ENCODE measurements at places on chromosomes 3 and 15. TPM values are rescaled to one million over a fixed set of nuclear protein-coding genes. Genes with fewer than 3 reads are reported as not detected.

- H3K4me3 ChIP-seq = no peak overlapping the region
- no peaks in the 10 kb centered on the region for H3K27me3 ChIP-seq
- no peak for DNase-seq
- H3K36me3 ChIP-seq = no peaks in the 10 kb centered on the region
- H3K27ac ChIP-seq = no peak overlapping the region
These were observed 318.1 kb upstream of the UBE2E2 start for GRCh38 chr3:22885039-22885438.

ACTL6A gene
- total RNA-seq = 80.4 TPM

- no peak overlapping the region for H3K4me3 ChIP-seq
- H3K27ac ChIP-seq = peak overlapping the region; percentile 94
- H3K36me3 ChIP-seq = peaks cover 36% of the 10 kb centered on the region
- H3K27me3 ChIP-seq = no peaks in the 10 kb centered on the region
These were observed 69.6 kb downstream of the CGNL1 start for GRCh38 chr15:57445872-57446271.

GRCh38 chr15:56124391-56124790 is 119.3 kb downstream of the RFX7 start:
- H3K27ac ChIP-seq = no peak overlapping the region
- H3K4me1 ChIP-seq = no peaks in the 10 kb centered on the region
- H3K4me3 ChIP-seq = no peak overlapping the region
- peaks cover 8% of the 10 kb centered on the region for H3K36me3 ChIP-seq

DNA sequence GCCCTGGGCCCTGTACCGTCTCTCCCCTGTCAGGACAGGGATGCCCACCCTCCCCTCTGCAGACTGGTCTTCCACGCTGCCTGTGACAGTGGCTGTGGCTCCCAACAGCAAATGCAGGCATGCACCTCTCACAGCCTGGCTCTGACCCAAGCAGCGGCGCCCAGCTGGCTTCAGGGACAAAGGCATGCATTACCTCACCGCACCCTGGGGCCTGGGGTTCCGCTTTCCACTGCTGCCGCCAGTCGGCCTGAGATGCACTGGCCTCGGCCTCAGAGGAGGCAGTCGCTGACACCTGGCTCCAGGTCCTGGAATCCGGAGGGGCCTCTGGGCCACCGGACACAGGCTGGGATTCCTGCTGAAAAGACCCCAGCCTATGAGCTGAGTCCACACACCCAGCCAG is 70.3 kb downstream of the SCN5A start:
- no peaks in the 10 kb centered on the region for H3K36me3 ChIP-seq
- H3K27ac ChIP-seq = no peak overlapping the region
- no peak overlapping the region for H3K4me3 ChIP-seq
- peaks cover 2% of the 10 kb centered on the region for H3K27me3 ChIP-seq

DNA sequence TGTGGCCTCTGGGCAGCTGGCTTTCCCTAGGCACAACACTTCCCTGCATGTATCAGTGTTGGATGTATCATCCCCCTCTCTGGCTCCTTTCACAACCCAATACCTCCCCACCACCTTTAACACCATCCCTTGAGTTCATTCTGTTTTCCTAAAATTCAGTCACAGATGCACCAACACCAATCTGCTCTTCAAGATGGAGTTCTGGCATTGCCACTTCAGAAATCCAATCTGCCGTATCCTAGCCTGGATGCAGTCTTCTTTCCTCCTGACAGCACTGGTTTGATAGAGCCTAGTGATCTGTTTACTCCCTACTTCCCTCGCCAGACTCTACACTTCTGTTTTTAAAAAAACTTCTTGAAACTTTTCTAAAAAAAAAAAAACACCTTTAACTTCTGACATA is 21.7 kb downstream of the PXYLP1 start:
- no peak for DNase-seq
- no peaks in the 10 kb centered on the region for H3K27me3 ChIP-seq
- no peaks in the 10 kb centered on the region for H3K4me1 ChIP-seq
- no peak overlapping the region for H3K27ac ChIP-seq
- H3K36me3 ChIP-seq = no peaks in the 10 kb centered on the region

GRCh38 chr15:88541709-88542341 is 4.7 kb downstream of the DET1 start:
- DNase-seq = no peak
- H3K4me1 ChIP-seq = peaks cover 72% of the 10 kb centered on the region
- H3K4me3 ChIP-seq = no peak overlapping the region
- H3K27ac ChIP-seq = peak overlapping the region; percentile 98
- no peaks in the 10 kb centered on the region for H3K27me3 ChIP-seq

GRCh38 chr15:27743638-27744037 is 355.5 kb downstream of the OCA2 start:
- H3K4me3 ChIP-seq = no peak overlapping the region
- H3K4me1 ChIP-seq = no peaks in the 10 kb centered on the region
- H3K27me3 ChIP-seq = no peaks in the 10 kb centered on the region
- no peak for DNase-seq

GRCh38 chr3:14920536-14920935 is 26.8 kb upstream of the NR2C2 start:
- H3K27me3 ChIP-seq = no peaks in the 10 kb centered on the region
- no peak overlapping the region for H3K27ac ChIP-seq
- DNase-seq = no peak
- no peak overlapping the region for H3K4me3 ChIP-seq
- H3K36me3 ChIP-seq = no peaks in the 10 kb centered on the region
- no peaks in the 10 kb centered on the region for H3K4me1 ChIP-seq

- no peaks in the 10 kb centered on the region for H3K36me3 ChIP-seq
- no peak overlapping the region for H3K27ac ChIP-seq
- DNase-seq = no peak
- H3K4me1 ChIP-seq = no peaks in the 10 kb centered on the region
- H3K27me3 ChIP-seq = no peaks in the 10 kb centered on the region
- H3K4me3 ChIP-seq = no peak overlapping the region
These were observed 72.3 kb upstream of the BNC1 start for GRCh38 chr15:83356501-83357399.

RGMA gene
- total RNA-seq = 3.4 TPM

GRCh38 chr3:100100425-100100824 is 13.9 kb downstream of the FILIP1L start:
- H3K27me3 ChIP-seq = no peaks in the 10 kb centered on the region
- H3K27ac ChIP-seq = no peak overlapping the region
- H3K4me3 ChIP-seq = no peak overlapping the region

DNA sequence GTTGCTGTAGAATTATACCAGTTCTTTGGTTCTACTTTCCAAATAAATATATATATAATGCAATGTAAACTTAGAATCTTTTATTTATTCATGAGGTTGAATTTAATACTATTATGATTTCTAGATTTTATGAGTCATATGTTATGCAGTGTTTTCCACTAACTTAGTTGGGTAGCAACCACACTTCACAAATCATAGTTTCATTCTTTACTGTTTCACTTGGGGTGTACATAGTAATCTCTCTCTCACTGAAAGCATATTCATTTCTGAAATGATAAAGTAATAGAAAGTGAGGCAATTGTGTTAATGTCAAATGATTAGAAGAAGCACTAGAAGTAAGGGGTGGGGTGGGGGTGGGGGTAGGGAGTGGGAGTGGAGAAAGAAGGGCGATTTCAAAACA is 52.6 kb downstream of the IQCH start:
- no peak overlapping the region for H3K27ac ChIP-seq
- no peaks in the 10 kb centered on the region for H3K4me1 ChIP-seq
- H3K4me3 ChIP-seq = no peak overlapping the region

SAMMSON gene
- total RNA-seq = not detected

C3orf20 gene
- total RNA-seq = 0.92 TPM

GRCh38 chr15:69628256-69629093 is 175.9 kb downstream of the RPLP1 start:
- no peak overlapping the region for H3K4me3 ChIP-seq
- DNase-seq = no peak
- H3K27me3 ChIP-seq = peaks cover 18% of the 10 kb centered on the region
- H3K36me3 ChIP-seq = no peaks in the 10 kb centered on the region
- H3K4me1 ChIP-seq = no peaks in the 10 kb centered on the region
- no peak overlapping the region for H3K27ac ChIP-seq

DNA sequence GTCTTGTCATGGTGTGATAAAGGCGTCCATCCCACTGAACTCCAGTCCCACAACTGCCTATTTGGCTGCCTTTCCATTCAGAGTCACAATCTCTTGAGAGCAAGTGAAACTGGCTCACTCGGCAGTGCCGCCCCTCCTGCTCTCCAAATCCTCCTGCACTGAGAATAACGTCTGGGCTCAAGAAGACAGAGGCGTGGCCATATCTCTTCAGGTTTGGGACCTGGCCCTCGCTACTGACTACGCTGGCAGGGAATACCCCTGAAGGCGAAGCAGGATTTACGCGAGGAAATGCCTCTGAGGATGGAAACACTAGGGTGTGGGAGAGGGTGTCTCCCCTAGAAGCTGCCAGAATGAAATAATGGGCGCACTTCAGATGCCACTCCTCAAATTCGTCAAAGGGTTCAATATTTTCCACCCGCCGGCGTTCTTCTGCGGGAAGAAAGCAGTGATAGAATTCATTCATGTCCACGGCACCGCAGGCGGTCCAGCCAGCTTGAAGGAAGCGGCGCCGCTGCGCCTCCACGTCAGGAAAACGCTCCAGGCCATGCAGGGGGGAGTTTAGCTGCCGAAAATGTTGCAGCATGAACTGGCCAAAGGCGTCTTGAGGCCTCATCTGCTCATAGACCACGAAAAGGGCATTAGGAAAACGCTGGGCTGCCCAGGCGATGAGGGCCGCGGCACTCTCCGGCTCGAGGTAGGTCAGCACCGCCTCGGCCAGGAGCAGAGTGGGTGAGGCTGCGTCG is 985 bp downstream of the LCMT2 start:
- H3K27me3 ChIP-seq = peaks cover 8% of the 10 kb centered on the region
- DNase-seq = peak; percentile 7
- H3K4me3 ChIP-seq = peak overlapping the region; percentile 84
- peak overlapping the region; percentile 95 for H3K27ac ChIP-seq
- H3K4me1 ChIP-seq = peaks cover 16% of the 10 kb centered on the region

DNA sequence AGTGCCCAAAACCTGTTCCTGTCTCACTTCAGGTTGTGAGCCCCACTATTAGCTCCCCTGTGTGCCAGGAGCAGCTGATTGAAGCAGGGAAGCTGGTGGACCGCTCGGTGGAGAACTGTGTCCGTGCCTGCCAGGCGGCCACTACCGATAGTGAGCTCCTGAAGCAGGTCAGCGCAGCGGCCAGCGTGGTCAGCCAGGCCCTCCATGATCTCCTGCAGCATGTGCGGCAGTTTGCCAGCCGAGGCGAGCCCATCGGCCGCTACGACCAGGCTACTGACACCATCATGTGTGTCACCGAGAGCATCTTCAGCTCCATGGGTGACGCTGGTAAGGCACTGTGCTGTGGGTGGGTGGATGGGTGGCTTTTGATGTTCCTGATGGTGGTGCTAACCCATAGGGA is 334.1 kb upstream of the TPM1 start:
- H3K27ac ChIP-seq = no peak overlapping the region
- H3K4me3 ChIP-seq = no peak overlapping the region
- no peaks in the 10 kb centered on the region for H3K4me1 ChIP-seq
- no peaks in the 10 kb centered on the region for H3K27me3 ChIP-seq
- DNase-seq = no peak
- no peaks in the 10 kb centered on the region for H3K36me3 ChIP-seq

ROBO1 gene
- 56.4 TPM for total RNA-seq

DNA sequence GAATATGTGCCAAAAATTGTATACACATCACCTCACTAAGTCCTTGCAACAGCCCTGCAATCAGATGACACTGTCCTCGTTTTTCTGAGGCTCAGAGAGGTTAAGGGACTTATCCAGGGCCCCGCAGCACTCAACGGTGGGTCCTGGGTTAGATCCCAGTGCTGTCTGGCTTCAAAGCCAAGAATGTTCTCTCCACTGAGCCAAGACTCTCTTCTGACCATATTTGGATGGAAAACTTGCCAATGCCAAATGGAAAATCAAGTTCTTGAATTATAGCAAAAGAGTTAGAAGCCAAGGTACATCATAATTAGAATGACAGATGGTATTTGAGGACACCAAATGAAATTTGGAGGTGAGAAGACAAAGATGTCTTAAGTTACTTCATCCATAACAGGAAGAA is 75.9 kb downstream of the NCEH1 start:
- H3K27me3 ChIP-seq = no peaks in the 10 kb centered on the region
- no peak overlapping the region for H3K27ac ChIP-seq
- H3K4me1 ChIP-seq = no peaks in the 10 kb centered on the region
- no peak overlapping the region for H3K4me3 ChIP-seq

DNA sequence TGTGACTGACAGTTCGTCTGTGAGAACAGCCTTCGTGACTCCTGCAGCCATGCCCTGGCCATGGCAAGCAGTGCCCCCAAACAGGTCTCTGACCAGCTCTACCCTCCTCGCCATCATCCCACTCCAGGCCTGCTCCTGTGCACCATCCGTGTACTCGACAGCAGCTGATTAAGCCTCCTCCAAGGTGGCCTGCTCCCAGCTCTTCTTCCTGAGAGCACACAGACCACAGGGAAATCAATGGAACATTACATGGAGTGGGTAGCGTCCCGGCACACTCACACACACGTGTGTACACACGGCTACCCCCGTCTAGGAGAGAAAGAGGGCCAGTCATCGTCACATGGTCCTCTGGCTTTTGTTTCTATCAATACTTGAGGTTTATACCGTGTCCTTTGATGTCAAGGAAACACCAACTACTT is 21.1 kb downstream of the ANXA2 start:
- H3K27ac ChIP-seq = no peak overlapping the region
- no peak for DNase-seq
- peaks cover 32% of the 10 kb centered on the region for H3K4me1 ChIP-seq

Measured in cardiac muscle cell (in vitro differentiated cells and primary cell).